ENCODE measurements at places on chromosomes 1 and 21.
A peak's percentile ranks its signal among the peaks of the same experiment; 100 is the strongest.

- DNase-seq: no peak
Measured at GRCh38 chr1:40915581-40915980, 53.4 kb upstream of the CITED4 start.

GRCh38 chr1:159884296-159884695, 15.7 kb downstream of the CFAP45 start:
- no peak for DNase-seq

- no peak for DNase-seq
Measured at GRCh38 chr1:193763266-193763665, 576.9 kb upstream of the B3GALT2 start.

DNA sequence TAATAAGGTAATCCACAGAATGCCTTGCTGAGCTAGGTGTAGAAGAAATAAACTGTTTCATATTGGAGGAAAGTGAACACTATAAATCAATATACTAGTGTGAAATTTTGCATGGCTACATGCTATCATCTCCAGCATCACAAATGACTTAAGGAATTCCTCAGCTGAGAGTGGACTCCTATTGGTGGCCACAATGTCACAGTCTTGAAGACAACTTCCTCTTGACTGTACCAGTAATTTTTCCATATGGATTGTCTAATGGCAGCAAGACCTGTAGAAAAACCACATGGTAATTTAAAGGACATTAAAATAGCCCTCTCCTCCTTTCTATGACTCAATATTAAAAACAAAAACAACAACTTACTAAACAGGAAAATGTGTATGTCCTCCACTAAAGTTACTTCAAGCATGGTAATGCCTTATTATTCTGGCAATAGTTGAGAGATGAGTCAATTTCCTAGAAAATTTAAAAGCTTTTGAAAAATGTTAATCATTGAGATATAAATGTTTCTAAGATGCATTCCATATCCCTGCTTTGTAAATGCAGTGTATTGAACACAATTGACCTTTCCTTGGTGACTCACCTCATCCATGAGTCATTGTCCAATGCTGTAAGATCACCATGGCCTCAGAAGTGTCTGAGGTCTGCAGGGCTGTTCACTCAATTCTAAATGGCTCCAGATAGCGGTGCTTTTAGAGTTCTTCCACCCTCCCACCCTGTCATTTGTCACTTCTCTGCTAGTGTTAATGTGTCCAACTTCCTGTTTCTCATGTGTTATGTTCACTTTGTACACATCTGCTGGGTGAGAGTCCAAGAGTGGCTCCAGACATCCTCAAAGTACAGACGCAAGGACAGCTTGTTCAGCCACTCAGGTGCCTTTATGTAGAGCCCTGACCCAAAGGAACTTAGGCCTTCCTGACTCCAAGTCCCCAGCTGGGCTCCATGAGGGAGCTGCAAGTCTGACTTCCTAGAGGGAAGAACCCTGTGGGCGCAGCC, 32.8 kb upstream of the DNASE2B start:
- DNase-seq: peak; percentile 54

DNA sequence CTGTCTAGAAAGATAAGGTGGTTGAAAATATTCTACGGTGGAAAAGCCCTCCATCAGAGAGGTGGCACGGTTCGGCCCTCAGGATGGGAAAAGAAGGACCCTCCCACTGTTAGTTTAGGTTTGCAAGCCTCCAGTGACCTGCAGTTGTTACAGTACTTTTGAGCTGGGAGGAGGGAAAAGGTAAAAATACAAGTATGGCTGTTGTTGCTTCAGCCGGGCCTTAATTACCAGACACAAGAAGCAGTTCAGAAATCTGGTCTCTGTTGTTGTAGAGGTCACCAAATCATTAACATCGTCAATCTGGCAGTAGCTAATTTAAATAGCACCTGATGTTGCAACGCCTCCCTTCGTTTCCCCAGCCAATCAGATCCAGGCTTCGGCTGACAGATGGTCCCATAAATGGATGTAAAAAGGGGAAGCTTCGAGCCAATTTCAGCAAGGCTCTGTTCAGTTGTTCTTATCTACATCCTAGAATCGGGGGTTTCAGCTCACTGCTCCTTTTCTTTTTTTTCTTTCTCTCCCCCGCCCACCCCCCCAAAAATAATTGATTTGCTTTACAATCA, at the start of gene ELAVL4:
Gene ELAVL4, plus strand, starts transcription at position 424 of the 563 bp plus-strand sequence. CDS start 270 bp downstream, outside the sequence.
- no peak for DNase-seq

DNA sequence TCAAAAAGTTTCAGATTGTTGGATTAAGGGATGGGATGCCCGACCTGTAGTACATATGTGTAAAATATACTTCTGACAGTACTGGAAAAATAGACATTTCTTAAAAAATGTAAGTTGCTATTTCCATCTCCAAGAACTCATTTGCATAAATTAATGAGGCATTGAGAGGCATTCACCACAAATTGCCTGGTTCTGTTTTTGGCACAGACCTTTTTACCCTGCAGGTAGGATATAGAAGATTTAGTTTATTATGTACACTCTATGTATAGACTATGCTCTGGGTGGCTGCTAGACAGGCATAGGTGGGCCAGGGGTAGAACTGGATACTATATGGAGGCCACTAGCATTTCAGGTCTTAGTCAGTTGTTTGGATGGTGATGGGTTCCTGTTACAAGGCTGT, 8.0 kb downstream of the CCDC17 start:
- no peak for DNase-seq

- no peak for DNase-seq
Measured at GRCh38 chr21:33133892-33134291, 64.0 kb downstream of the OLIG1 start.

DNA sequence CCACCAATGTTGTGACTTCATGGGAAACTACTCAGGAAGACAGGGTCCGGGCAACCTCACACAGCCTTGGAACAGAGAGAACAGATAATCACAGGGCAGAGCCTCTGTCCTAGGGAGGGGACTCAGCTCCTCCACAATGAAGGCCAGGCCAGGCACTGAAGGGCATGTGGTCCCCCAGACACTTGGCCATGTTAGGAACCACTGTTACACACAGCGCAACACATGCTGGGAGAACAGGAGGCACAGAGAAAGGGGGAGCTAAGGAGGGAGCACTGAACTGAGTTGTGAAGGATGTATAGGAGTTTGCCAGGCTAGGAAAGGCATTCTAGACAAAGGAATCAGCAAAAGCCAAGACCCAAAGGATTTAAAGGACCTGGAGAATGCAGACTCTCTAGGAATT, 127.6 kb downstream of the DMRTB1 start:
- DNase-seq: no peak

- DNase-seq: no peak
Measured at GRCh38 chr1:34781071-34781843, at the start of gene GJB3. TSS of gene GJB3 (plus strand) at chr1:34781214. CDS start at chr1:34784763, 3,549 bp downstream.

DNA sequence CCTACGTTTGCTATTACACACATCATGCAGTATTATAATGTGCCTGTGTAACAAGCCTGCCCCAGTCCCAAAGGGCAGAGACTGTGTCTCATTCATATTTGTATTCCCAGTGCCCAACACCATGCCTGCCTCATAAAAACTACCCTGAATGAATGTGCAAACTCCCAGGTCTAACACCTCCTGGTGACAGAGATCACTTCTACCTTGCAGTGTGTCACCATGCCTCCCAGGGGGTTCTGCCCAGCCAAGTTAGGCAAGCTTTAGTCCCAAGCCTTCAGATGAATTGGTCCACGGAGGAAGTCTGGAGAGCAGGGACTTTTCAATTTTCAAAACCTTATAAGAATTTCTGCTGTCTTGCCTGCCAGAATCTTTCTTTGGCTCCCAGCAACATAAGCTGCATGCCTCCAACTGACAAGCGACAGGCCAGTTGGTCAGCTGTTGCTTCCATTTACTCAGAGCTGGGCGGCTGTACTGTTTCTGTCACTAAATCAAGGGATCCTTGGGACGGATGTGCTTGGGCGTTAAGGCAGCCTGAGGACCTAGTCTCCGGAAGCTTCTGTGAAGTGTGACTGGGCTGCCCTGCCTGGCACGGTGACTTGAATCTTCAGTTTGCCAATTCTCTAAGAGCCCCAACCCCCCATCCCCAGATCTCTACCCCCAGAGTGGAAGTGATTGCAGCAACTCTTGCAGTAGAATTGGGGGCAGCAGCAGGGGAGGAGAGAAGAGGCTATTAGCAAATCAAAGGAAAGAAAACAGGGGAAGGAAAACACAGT, 1.2 kb downstream of the RXRG start:
- no peak for DNase-seq

DNA sequence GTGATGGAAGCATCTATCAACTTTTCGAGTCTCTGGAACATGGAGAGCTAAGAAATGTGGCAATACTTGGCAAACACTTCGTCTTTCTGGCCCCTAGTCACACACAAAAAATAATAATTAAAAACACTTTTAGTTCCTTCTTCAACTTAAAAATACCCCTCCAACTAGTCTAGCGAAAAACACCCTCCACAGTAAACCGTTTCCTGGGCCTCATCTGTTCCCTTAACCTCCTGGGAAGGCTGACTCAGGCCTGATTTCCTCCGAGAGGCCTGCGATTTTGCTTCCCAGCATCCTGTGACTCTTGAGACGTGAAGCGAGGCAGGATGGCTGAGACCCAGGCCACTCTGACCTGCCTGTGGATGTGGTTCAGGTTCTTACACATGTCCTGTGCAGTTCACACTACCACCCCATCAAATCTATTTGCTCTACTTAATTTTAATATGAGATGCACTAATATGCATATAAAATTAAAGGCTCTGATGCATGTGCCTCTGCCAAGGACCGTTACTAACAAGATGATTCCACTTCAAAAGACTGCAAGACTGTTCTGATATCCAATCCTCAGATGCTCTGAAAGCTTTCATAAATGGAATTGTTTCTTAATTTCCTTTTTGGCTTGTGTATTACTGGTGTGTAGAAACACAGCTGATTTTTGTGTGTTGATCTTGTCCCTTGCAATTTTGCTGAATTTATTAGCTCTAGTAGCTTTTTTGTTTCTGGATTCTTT, 3.5 kb downstream of the NAV1 start:
- no peak for DNase-seq

DNA sequence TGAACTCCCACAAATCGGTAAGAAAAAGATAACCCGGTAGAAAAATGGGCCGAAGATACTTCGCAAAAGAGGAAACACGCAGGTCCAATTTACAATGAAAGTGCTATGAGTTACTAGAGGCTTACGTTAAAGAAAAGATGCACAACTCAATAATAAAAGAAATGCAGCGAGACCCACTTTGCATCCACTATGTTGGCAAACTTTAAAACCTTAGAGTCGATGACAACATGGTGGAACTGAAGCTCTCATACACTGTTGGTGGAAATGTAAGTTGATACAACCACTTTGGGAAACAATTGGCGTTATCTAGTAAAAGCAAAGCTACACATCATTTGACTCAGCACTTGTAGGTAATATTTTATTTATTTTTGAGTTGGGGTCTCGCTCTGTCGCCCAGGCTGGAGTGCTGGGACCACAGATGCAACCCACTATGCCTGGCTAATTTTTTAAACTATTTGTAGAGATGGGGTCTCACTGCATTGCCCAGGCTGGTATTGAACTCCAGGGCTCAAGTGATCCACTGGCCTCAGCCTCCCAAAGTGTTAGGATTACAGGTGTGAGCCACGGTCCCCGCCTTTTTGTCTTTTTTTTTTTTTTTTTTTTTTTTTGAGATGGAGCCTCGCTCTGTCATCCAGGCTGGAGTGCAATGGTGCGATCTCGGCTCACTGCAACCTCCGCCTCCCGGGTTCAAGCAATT, 696 bp upstream of the GPATCH3 start:
- DNase-seq: no peak

DNA sequence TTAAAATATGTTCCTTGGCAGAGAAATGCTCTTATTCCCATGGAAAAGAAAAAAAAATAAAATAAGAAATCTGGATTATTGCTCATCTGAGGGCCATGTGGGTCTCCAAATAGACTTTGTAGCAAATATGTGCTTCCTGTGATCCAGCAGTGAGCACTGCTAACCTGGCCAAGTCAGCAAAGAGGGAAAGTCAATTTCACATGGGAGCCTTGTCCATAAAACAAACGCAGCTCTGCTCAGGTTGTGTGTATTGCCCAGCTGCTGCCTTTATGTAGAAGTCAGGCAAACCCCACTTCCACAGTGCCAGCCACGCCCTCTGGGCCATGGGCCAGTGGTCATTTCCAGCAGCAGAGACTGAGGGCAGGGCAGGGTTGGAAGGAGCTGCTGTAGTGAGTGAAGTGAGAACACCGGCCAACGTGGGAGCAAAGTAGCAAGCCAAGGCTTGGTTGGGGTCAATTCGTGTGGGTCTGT, 174.3 kb downstream of the LYPLAL1 start:
- DNase-seq: no peak

- no peak for DNase-seq
Measured at GRCh38 chr21:38170283-38170682, 86.5 kb upstream of the KCNJ15 start.

GRCh38 chr1:4787551-4787950, 133.1 kb downstream of the AJAP1 start:
- no peak for DNase-seq

DNA sequence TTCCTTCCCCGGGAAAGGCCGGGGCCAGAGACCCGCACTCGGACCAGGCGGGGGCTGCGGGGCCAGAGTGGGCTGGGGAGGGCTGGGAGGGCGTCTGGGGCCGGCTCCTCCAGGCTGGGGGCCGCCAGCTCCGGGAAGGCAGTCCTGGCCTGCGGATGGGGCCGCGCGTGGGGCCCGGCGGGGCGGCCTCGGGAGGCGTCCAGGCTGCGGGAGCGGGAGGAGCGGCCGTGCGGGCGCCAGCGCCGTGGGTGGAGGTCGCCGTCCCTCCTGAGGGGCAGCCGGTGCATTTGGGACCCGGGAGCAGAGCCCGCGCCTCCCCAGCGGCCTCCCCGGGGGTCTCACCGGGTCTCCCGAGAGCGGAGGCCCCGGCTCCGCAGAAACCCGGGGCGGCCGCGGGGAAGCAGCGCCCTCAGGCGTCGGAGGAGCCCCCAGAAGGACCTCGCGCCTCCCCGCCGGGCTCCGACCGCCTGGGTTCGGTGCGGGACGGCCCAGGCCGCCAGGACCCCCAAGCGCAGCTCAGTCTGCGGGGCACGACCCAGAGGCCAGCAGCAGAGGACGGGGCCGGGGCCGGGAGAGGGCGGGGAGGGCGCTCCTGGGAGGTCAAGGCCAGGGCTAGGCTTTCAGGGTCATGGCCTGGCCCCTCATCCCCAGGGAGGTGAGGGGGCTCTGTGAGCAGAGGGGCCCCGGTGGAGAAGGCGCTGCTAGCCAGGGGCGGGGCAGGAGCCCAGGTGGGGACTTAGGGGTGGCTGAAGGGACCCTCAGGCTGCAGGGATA, 7.2 kb upstream of the SLX9 start:
- no peak for DNase-seq
